Suppressor macrophage treated with lipopolysaccharide for 4 hours (primary cell): ENCODE measurements at places on chromosomes 1 and 21.

DNA sequence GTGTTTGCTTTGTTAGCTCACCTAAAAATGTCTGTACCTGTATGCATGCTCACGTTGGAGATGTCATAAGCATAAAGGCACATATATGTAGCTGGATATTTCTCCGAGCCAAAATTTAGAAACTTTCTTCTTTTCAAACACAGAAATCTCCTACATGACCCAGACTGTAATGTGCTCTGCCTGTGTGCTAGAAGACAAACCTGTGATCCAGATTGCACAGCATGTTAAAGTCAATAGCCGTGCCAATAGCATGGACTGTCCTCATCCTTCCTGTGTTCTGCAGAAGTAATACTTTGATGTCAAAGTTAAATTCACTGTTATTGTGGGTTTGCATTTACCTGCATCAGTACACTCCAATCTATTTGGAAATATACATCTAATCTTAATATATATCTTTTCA is 346.2 kb upstream of the ZRANB2 start:
- no peak for DNase-seq

- no peak for DNase-seq
Observed at GRCh38 chr1:47205918-47206317, 16.1 kb upstream of the PDZK1IP1 start.

- no peak for DNase-seq
Observed at GRCh38 chr1:30284728-30285475, 438.5 kb downstream of the MATN1 start.

- DNase-seq: no peak
Observed at GRCh38 chr21:15204140-15204969, 139.6 kb upstream of the NRIP1 start.

GRCh38 chr1:111604931-111605330 is 14.7 kb upstream of the RAP1A start:
- no peak for DNase-seq

DNA sequence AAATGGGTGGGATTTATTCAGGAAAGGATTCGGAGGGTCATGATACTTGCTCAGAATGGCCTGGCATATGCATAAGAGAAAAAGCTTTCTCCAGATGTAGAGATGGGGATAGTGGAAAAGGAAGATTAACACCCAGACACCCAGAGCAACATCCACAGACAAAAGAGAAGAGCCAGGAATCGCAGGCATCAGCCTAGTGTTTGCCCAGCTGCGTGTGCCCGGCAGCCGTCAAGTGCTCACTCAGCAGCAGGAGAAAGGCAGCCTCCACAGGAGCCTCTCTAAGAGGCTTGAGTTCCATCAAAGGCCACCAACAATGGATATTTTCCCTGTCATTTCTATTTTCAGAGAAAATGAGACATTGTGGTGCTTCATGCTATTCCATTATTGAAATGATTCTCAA is 54.7 kb downstream of the NTPCR start:
- DNase-seq: no peak

- DNase-seq: no peak
Observed at GRCh38 chr1:246809473-246809872, 85.3 kb downstream of the SCCPDH start.

- no peak for DNase-seq
Observed at GRCh38 chr21:27803571-27803970, 836.7 kb upstream of the ADAMTS5 start.

- peak; percentile 66 for DNase-seq
Observed at GRCh38 chr1:4652631-4653327, 1.6 kb upstream of the AJAP1 start.

DNA sequence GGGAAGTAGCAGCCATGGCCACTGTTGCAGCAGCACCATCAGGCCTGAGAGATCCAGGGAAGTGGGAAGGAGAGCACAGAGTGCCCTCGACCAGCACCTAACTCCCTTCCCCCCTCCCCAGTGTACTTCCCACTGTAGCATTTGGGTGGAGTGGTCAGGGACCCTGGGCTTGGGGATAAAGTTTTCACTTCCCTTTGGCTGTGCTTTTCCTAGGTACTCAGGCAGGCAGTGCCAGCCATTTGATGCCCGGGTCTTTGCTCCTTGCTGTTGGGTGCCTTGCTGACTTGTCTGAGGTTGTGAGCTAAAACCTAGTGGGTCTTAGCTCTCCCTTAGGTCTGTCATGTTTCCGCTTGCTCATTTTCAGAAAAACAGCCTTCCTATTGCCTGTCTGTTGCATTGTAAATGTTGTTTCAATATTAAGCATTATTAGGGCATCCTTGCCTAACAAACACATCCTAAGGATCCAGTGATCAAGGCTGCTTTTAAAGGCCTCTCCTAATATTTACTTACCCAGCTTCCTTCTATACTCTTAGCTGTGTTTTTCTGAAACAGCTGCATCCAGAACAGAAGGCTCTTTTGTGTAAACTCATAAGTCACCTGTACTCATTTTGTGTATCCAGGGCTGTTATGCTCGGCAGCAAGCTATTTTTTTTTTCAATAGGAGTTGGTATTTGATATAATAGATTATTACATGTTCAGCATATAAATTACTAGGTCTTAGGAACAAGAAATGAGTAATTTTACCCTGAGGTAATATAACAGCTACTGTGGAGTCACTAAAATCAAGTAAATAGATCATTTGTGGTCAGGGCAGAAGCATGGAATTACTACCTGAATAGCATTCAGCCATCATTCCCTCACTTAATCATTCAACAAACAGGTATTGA is 418.6 kb upstream of the PROX1 start:
- no peak for DNase-seq

- no peak for DNase-seq
Observed at GRCh38 chr1:29352719-29353420, 116.5 kb downstream of the PTPRU start.

- no peak for DNase-seq
Observed at GRCh38 chr1:99171184-99171813, 93.0 kb upstream of the PLPPR4 start.

DNA sequence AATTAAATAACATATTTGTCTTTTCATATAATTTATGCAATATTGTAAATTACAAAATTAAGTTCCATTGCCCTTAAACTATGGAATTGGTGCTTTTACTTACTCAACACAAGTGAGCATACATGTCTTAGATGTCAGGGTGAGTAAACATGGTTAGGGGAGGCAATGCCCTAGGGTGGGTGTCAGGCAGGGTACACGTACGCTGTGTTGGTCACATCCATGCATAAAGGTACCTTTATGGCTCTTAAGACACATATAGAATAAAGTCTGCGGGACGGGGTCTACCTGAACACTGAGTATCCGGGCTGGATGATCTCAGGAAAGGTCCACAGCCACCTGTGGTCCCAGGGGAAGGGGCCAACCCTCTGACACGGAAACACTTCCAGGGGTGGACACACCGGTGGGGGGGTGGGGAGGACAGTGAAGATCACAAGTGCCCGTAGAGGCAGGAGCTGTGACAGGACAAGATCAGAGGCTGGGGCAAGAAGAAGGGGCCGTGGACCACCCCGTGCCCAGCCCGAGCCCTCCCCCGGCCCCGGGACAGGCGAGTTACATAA is 720 bp downstream of the LIN9 start:
- DNase-seq: no peak

DNA sequence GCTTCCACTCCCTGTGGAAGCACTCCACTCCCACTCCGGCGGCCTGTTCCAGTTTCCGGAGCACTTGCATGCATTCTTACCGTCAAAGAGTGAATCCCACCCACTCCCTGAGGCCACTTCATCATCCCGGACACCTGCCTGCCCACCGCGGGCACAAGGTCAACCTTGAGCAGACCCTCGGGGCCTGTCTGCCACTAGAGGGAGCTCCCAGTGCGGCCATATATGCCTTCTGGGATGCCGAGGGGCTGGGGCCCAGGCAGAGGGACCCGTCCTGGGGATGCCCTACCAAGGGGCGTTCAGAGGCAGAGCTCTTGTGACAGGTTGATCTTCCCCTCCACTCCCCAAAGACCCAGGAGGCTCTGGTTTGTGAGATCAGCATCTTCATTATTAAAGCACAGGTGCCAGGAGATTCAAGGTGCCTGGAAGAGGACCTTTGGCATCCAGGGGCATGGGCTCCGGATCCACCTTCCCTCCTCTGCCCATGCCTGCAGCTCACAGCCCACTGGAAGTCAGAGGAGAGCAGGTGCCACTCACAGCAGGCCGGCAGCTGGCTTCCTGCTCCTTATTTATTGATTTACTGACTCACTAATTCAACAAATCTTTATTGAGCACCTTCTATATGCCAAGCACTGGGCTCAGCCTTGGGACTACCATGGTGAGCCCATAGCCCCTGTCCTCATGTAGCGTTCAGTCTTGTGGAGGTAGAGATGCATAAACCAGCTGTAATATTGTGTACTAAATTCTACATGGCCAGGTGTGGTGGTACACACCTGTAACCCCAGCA is 47.3 kb downstream of the UBIAD1 start:
- DNase-seq: peak; percentile 7

- peak; percentile 47 for DNase-seq
Observed at GRCh38 chr1:41724926-41725325, 193.8 kb downstream of the HIVEP3 start.

GRCh38 chr1:61135291-61135690 is 52.9 kb downstream of the NFIA start:
- DNase-seq: no peak

- DNase-seq: no peak
Observed at GRCh38 chr1:211736351-211736915, 61.0 kb upstream of the NEK2 start.

- peak; percentile 10 for DNase-seq
Observed at GRCh38 chr1:2019172-2019543, at the start of gene GABRD. GABRD (plus strand) TSS chr1:2019345; CDS start chr1:2019424, 79 bp downstream.

- no peak for DNase-seq
Observed at GRCh38 chr21:26148071-26148839, 22.3 kb downstream of the APP start.

- no peak for DNase-seq
Observed at GRCh38 chr1:35210321-35211119, 17.6 kb upstream of the SFPQ start.

DNA sequence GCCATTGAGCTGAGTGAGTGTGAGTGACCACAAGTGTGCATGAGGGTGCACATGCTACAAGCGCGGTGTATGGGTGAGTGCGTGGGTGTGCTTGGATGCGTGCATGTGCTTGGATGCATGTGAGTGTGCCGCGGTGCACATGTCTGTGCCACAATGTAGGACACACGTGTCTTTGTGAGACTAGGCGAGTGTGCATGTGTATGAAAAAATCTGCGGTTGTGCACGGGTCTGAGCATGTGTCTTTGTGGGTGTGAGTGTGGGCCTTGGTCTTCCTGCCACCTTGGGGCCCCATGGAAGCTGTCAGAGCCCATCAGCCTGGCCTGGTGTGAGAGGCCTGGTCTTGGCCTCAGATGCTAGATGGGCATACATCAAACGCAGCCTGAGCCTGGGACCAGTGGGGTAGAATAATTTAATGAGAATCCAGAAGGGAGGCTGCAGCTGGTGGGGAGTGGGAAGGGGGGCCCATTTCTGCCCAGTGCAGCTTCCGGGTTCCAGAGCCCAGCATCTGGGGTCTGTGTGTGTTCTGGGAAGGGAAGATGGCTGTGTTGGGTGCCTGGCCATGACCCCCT is 103.9 kb upstream of the SLC2A1 start:
- DNase-seq: no peak

- DNase-seq: peak; percentile 43
Observed at GRCh38 chr1:183244466-183244865, 58.4 kb downstream of the LAMC2 start.

DNA sequence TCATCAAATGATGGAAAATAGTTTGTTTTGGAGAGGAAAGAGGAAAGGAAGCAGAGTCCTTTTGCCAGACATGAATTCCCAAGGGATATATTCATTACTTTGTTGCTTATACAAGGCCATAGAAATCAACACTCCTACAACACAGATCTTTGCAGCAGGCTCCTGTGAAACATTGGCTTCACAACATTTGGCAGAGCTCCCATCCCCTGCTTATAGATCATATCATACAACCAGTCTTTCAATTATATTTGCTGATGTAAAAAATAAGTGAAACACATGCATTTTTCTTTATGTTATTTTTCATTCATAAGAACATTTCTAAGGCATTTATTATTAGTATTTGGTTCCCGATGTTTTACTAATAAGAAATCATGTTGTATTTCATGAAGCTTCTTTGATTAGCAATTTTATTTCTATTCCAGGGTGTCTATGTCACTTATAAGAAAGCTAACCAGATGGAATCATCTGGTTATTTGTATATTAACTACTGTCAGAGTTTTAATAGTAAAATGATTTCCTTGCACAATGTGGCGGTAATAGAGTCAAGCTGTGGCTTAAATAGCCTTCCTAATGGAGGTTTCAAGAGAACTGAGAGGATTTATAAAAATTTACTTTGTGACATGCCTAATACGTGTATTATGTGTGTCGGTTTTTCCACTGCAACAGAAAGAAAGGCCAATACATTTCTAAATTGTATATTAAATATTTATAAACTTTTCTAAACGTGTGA is 470.3 kb upstream of the NCAM2 start:
- DNase-seq: no peak

- DNase-seq: no peak
Observed at GRCh38 chr1:34108269-34108668, 56.8 kb downstream of the CSMD2 start.

GRCh38 chr1:84027368-84027767 is 28.4 kb upstream of the TTLL7 start:
- DNase-seq: no peak

DNA sequence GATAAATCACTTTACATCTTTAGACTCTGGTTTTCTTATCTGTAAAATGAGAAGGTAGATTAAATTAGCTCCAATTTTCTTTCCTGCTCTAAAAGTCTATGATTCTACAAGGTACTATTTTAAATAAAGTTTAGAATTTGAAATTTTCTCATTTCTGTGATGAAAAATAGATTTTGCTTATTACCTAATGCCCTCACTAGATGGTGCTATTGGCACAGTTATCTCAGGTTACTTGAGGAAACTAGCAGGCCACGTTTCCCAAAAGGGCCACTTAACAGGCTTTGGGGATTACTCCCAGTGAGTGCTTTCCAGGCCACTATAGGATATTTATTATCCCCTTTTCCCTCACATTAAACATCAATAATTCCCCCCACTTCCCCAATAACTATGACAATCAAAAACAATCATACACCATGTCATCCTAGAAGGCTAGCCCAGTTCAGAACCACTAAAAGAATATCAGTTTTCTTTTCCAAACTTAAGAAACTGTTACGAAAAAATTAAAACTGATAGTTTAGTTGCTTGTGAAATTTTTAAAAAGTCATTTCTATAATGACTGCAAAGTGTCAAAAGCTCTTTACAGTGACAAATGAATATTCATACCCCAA is 30.6 kb downstream of the OMA1 start:
- peak; percentile 84 for DNase-seq

DNA sequence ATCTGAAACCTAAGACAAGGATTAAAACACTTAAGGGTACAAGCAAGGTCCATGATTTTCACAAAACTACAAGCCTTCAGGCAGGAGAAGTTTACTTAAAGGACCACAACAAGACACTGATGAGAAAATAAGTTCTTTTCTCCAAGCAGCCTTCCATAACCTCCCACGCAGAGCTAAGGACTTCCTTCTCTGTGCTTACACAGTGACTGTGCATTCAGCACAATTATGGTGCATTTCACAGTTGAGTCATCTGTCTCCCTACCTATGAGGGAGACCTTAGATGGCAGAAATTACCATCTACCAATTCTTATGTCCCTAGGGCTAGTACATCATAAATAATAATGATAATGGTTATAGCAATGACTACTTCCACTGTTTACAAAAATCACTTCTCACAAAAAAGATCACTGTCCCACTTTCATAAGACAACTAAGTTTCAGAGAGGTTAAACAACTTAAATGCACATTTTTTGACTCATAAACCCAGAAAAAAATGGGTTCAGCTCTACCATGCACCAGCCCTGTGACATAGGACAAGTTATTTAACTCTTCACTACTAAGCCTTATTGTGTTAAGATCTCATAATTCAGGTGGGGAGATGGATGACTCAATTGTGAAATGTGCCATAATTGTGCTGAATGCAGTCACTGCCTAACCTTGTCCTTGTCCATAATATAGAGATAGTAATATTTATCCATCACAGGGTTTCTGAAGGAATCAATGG is 45.3 kb downstream of the TARBP1 start:
- DNase-seq: peak; percentile 49
